ENCODE measurements at places on chromosomes 1 and 21.

DNA sequence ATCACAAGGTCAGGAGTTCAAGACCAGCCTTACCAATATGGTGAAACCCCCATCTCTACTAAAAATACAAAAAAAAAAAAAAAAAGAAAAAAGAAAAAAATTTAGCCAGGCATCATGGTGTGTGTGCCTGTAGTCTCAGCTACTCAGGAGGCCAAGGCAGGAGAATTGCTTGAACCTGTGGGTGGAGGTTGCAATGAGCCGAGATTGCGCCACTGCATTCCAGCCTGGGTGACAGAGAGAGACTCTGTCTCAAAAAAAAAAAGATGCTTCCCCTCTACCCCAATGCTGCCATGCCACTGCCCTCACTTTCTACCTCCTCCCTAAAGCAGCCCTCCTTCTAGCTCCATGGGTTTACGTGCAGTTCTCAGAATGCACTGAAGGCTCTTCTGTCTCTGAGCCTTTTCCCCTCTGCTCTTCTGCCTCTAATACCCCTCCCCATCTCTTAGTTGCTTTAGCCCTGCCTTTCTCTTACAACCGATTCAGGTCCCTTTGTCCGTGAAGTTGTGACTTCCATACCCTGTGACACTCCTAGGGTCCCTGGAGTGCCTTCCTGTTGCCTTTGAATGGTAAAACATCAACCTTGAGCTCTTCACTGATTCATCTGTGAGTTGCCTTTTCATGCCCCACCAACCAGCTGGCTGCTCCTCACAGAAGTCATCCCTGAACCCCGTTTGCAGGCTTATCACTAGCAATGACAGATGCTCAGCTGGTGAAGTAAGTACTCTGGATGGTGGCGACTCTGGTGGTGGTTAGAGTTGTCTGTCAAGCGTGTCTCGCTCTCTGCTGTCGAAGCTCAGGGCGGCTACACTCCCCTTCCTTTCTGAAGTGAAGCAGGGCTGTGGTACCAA lies 234.9 kb downstream of the RHOU start:
- no peak for DNase-seq

DNA sequence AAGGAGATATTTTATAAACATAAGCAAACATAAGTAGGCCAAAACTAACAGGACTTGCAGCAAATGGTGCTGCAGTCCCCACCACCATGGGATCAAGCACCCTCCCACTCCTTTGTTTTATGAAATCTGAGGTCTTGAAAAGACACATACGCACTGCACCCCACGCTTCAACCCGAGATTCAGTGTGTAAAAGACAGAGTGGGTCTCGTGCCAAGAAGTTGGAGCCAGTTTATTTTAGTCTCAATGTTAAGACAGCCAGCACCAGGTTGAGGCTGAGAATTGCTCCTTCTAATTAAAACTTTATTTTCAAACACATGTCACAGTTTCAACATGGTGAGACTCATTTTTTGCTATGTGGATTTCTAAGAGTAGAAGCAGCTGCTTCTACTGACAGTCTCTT lies 139.1 kb upstream of the TIAM1 start:
- DNase-seq = no peak

DNA sequence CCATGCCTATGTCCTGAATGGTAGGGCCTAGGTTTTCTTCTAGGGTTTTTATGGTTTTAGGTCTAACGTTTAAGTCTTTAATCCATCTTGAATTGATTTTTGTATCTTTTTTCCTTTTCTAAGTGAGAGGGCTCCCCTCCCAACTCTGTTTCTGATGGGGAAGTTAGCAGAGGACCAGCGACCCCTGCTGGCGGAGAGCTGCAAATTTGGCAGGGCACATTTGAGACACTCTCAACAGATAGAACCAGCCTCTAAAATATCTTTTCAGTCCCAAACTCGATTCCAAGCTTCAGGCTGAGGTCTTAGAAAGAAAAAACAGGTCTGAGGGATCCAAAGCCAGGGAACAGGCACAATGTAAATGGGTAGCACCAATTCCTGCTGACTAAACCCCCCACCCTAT lies 32.5 kb downstream of the LRRC3 start:
- DNase-seq = no peak

- DNase-seq = no peak
These were observed 35.9 kb downstream of the HEATR1 start for GRCh38 chr1:236568285-236568894.

- DNase-seq = no peak
These were observed 49.7 kb downstream of the APP start for GRCh38 chr21:26120828-26121227.

- no peak for DNase-seq
These were observed 34.2 kb downstream of the HLCS start for GRCh38 chr21:36932161-36932816.

- no peak for DNase-seq
These were observed 42.0 kb upstream of the PCBP3 start for GRCh38 chr21:45601551-45601950.

DNA sequence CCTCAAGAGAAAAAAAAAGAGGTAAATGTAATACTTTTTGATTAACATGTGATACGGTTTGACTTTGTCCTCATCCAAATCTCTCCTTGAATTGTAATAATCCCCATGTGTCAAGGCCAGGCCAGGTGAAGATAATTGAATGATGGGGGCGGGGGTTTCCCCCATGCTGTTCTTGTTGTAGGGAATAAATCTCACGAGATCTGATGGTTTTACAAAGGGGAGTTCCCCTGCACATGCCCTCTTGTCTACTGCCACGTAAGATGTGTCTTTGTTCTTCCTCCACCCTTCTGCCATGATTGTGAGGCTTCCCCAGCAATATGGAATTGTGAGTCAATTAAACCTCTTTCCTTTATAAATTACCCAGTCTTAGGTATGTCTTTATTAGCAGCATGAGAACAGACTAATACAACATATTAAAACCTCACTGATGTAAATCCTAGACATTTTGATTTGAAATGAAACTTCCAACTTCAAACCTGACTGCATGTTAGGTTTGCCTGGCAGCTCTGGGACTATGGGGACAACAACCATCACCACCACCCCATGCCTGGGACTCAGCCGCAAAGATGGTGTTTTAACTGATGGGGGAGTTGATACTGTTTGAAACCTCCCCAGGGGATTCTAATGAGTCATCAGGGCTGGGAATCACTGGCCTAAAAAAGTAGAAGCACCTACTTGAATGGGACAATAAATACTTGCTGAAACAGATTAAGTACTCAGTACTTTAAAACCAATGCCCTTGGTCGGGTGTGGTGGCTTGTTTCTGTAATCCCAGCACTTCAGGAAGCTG lies 32.8 kb upstream of the BACH1 start:
- DNase-seq = no peak

DNA sequence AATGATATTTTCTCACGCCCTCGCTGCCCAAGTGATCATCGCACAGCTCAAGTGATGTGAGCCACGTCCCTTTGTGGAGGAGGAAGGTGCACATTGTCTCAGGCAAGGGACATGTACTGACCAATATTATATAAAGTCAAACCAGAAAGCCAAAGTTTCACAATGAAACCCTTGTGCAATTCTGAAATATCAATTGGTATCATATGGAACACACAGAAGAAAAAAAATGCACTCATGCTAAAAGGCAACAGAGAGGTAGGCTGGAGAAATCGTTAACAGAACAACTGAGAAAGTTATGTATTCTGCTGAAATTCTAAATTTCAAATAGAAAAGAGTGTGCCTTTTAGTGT lies 1.9 kb downstream of the JAM2 start:
- no peak for DNase-seq

- DNase-seq = no peak
These were observed 83.6 kb upstream of the NFIA start for GRCh38 chr1:60998786-60999185.

- no peak for DNase-seq
These were observed 40.7 kb downstream of the RPS6KA1 start for GRCh38 chr1:26570287-26570686.

- no peak for DNase-seq
These were observed 11.2 kb upstream of the HMGCS2 start for GRCh38 chr1:119779869-119780356.

DNA sequence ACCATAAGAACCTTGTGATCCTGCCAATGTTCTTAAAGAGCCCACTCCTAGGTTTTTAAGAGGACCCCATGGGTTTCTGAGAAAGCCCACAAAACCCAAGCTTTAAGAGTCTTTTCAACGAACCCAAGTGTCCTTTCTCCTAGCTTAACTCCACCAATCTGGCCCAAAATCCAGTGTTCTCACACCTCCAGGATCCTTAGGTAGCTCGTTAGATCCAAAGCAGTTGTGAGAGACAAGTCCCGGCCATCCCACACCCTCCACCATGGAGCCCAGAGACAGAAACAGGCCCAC lies 1.7 kb downstream of the DENND4B start:
- no peak for DNase-seq

- DNase-seq = no peak
These were observed 6.5 kb downstream of the THEMIS2 start for GRCh38 chr1:27878787-27879335.

GRCh38 chr1:234542211-234542850 lies 63.4 kb upstream of the TARBP1 start:
- DNase-seq = no peak

- no peak for DNase-seq
These were observed 35.0 kb upstream of the TDRD10 start for GRCh38 chr1:154466921-154467417.

DNA sequence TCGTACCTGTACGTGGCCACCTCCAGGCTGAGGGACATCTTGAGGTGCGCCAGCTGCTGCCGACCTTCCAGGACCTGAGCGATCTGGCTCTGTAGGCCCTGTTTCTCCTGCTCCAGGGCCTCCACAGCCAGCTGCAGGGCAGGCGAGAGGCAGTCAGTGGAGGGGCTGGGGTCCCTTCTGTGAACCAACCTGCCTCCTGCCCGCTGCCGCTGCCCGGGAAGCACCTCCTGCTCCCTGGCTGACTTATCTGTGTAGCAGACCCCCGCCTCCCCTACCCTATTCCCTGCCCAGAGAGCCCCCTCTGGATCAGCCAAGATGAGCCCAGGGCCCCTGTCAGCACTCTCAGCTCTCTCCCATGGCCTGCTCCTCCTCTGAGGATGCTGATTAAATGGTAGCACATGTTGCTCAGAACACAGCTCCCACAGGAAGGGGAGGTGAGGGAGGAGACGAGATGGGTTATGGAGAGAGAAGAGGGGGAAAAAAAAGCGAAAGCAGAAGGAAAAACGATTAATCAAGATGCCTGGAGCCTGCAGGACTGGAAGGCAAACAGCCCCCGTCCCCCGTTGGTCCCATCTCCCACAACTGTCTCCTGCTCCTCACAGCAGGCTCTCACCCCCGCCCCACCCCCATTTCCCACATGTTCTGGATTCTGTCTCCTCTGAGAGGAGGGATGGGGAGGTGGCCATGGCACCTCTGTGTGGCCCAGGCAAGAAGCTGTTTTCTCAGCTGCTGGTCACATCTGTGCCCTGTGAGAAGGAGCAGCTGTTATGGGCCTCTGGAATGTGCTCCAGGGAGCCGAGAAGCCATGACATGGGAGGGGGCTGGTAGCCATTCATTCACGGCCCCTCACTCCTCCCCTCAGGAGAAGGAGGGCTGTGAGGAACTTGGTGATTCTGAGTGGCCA lies 1.7 kb downstream of the NES start:
- DNase-seq = no peak

- DNase-seq = no peak
These were observed 233.1 kb downstream of the C1orf94 start for GRCh38 chr1:34409689-34410229.

DNA sequence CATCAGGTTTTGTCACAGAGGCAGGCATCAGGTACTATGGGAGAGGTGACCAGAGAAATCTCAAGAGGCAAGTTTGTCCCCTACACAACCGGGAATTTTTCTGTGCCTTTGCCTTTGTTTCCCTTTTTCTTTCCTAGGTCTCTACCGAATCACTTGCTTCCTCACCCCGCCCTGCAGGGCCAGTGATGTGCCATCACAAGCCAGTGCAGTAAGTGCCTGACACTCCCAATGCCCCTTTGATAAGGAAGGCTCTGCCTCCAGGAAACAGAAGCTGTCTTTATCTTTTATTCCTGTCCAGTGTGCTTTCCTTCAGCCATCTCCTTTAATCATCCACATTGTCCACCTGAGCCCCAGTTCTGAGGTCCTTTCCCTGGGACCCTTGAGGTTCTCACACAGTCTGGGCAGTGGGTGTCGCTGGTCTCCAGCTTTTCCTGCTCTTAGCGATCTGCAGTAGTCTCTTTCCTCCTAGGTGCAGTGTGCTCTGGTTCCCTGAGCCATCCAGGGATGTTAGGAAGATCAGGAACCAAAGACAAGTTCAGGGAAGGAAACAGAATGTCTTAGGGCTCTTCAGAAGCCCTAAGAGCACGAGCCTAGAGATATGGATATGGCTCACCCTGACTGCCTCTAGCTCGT lies 36.6 kb downstream of the GJA5 start:
- no peak for DNase-seq

GRCh38 chr1:9753121-9753531 lies 70.6 kb downstream of the CLSTN1 start:
- no peak for DNase-seq

DNA sequence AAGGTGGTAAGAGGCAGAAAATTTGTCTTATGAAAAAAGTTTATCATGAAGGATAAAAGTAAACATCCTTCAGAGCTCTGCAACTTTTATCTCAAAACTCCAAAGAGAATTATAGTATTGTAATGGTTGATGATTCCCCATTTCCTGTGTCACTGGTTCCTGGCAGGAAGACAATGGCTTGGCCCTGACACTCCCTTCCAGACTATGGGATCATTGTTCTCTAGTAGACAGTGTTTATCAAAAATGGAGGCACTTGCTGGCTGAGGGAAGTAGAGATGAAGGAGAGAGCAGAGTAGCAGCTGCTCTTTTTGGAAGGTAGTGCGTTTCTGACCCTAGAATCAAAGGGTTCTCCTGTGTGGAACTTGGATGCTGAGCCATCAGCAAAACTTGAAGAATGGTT lies 145.9 kb upstream of the ATP1B1 start:
- no peak for DNase-seq

DNA sequence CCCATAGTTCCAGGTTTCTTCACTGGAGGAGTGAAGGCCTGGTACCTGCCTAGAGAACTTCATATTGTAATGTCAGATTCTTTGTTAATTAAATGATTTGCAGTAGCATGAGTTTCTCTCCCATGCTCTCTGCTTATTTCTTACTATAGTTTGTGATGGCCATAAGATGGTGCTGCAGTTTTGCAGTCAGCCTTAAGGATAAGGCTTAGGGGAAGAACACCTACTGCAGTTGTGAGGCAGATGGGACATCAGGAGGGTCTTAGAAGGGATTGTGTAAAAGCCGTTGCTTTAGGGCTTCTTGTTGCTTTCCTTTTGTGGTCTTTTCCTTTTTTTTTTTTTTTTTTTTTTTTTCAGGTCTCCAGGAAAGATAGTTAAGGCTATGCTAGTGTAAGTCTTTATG lies 61.8 kb downstream of the MACF1 start:
- DNase-seq = no peak

DNA sequence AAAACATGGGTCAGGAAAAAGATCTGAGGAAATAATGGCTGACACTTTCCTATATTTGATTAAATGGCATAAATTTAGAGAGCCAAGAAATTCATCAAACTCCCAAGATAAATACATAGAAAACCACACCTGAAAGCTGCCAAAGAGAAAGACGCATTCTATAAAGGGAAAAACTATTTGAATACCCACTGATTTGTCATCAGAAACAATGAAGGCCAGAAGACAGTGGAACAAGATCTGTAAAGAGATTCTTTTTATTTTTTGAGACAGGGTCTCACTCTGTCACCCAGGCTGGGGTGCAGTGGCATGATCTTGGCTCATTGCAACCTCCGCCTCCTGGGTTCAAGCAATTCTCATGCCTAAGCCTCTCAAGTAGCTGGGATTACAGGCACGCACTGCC lies 17.4 kb downstream of the SDE2 start:
- no peak for DNase-seq

Measured in epithelial cell of proximal tubule (primary cell).